ENCODE measurements at places on chromosomes 13 and 19.

GRCh38 chr13:46553521-46553885 is 533 bp downstream of the LRCH1 start:
- no peak for DNase-seq

DNA sequence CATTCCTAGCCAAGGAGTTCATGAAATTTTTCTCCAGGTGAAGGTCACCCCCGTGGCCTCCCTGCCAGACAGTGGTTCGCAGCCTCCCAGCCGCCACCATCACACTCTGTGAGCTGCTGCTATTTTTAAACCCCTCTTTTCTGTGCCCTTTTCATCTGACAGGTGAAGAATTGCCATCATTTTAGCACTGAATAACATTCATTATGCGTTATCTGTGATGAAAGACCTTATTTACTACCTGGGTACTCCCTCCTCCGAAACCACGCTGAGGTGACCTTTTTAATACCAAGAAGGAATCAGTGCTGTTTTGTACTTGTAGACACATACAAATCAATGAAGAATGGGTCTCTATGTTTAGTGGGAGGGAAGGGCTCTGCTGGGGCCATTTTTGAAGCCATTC is 148.9 kb upstream of the GPR12 start:
- no peak for DNase-seq

- no peak for DNase-seq
These were observed 15.0 kb upstream of the MIER2 start for GRCh38 chr19:359653-359925.

- no peak for DNase-seq
These were observed 149.1 kb downstream of the SLITRK5 start for GRCh38 chr13:87820241-87820640.

GRCh38 chr19:48997972-48998371 is 4.3 kb downstream of the RUVBL2 start:
- peak; percentile 61 for DNase-seq

DNA sequence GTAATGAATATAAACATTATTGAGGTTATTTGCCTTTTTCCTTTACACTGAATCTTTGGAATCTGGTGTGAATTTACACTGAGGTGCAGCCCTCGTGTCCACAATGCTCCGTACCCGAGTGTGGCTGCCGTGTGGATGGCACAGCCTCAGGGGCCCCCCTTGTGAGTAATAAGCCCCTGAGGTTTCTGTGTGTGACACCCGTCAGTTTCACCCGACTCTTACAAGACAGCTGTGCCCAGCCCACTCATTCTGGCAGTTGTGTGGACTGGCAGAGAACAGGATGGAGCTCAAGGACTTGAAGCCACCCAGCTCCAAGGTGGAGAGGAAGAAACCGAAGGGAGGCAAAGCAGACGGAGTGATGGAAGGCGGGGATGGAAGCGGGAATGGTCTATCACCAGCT is 7.8 kb downstream of the PROZ start:
- no peak for DNase-seq

- DNase-seq = no peak
These were observed 87.2 kb upstream of the SLC10A2 start for GRCh38 chr13:103153466-103153865.

DNA sequence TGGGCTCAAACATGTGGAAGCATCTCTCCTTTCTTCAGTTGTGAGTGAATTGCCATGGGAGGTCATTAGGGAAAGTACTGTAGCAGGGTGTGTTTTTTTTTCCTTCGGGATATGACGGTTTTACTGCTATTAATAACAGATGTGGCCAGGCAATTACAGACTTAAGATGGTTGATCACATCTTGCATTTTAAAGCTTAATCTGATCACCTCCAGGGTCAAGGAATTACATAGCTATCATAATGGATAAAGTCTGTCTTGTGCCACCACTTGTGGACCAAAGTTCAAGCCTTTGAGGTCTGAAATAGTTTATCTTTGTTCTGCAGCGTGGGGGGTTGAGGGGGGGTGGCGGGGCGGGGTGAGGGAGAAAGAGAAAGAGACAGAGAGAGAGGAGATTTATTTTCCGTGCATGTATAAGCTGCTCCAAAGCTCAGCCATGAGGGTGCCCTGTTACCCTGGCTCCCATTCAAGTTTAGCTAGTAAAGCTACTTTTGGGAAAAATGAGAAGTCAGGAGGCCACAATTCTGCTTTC is 5.5 kb upstream of the SERP2 start:
- DNase-seq = peak; percentile 88

GRCh38 chr19:18636183-18636968 is 452 bp upstream of the KLHL26 start:
- peak; percentile 95 for DNase-seq

DNA sequence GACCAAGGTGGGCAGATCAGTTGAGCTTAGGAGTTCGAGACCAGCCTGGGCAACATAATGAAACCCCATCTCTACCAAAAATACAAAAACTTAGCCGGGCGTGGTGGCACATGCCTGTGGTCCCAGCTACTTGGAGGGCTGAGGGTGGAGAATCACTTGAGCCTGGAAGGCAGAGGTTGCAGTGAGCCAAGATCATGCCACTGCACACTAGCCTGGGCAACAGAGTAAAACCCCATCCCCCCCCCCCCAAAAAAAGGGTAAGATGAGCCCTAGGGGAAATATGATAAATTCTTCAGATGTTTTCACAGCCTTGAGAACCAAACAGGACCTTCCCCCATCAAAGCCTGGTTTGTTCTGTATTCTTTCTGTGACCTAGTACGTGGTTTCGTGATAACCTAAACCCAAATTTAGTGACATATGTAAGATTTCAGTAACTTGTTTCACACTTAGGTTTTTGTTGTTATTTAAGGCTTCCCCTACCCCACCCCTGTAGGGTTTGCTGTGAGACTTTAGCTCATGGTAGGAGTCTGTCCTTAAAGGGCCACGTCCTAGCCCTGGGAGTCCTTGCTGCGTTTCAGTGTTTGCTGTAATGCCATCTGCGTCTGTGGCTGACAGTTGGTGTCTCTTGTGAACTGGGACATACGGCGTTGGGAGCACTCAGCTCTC is 49.6 kb downstream of the MYO9B start:
- DNase-seq = peak; percentile 78

- DNase-seq = no peak
These were observed 6.6 kb upstream of the SOX1 start for GRCh38 chr13:112060282-112060830.
